ENCODE measurements at places on chromosomes 7 and 10.

DNA sequence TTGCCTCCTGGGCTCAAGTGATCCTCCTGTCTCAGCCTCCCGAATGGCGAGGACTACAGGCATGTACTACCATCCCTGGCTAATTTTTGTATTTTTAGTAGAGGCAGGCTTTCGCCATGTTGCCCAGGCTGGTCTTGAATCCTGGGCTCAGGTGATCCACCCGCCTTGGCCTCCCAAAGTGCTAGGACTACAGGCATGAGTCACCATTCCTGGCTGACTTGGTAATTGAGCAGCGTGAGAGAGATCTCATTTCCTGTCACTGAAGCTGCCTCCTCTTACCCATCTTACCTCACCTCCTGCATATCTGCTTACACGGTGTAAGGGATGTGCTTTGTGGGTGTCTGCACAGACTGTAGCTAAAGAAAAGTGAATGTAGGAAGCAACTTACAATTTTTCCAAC is 9.7 kb downstream of the IFIT3 start:
- DNase-seq: no peak

- no peak for DNase-seq
Measured at GRCh38 chr10:90856261-90856660, 1.6 kb downstream of the HTR7 start.

DNA sequence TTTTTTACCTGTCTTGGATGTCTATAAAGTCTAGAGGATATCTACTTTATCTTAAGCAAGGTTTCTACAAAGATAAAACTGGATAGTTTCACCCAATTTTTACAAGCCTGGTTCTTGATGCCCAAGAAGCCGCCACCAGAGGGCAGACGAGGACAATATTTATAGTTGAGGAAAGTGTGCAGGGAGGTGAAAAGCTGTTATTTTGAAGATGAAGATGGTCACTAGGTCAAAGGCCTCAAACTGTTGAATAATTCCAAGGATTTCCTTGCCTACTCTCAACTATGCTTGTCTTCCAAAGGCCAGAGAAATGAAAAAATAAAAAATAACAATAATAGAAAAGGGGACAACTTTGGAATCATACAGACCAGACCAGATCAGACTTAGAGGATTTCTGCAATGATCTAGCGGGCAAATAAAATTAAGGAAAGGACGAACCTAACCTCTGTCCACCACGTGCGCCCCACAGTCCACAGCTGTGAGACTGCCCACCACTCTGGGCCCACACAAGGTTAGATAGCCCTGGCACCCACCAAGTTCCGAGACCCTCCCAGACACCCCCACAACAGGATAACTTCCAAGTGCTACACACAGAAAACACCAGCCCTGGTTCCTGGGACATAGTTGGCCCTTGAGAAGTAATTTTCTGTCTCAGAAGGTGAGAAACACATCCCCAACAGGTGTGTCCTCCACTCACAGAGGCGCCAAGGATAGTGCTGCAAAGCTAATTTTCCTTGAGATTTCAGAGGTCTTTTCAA is 2.8 kb downstream of the PKD1L1 start:
- no peak for DNase-seq

- no peak for DNase-seq
Measured at GRCh38 chr7:1355568-1356340, 103.5 kb downstream of the MICALL2 start.

DNA sequence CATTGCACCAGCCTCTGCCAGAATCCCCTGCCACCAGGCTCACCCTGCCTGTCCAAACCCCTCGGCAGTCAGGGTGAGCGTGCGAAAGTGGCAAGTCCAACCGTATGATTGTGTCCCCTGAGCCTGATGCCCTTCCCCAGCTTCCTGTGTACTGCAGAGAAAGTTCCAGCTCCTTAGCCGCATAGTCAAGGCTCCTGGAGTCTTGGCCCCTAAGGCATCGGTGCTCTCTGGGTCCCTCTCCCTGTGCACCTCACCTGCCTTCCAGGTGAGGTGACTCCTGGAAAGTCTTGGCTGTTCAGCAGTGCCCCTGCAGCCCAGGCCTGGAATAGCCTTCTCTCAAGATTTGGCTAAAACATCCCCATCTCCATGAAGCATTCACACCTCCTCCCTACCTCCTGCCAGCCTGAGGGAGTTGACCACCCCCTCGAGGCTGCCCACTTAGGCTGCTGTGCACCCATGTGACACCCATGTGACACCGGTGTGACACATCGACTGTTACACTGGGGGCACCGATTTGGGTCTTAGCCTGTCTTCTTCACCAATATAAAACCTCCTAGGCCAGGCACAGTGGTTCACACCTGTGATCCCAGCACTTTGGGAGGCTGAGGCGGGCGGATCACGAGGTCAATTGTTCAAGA is 56.1 kb upstream of the ELN start:
- no peak for DNase-seq

GRCh38 chr10:67402620-67403019 is 293.4 kb downstream of the CTNNA3 start:
- no peak for DNase-seq

- DNase-seq: no peak
Measured at GRCh38 chr7:99409192-99409572, 413 bp downstream of the BUD31 start.

- no peak for DNase-seq
Measured at GRCh38 chr10:29386342-29386999, 97.6 kb downstream of the LYZL1 start.

- no peak for DNase-seq
Measured at GRCh38 chr10:3782146-3782450, 2.9 kb downstream of the KLF6 start.

DNA sequence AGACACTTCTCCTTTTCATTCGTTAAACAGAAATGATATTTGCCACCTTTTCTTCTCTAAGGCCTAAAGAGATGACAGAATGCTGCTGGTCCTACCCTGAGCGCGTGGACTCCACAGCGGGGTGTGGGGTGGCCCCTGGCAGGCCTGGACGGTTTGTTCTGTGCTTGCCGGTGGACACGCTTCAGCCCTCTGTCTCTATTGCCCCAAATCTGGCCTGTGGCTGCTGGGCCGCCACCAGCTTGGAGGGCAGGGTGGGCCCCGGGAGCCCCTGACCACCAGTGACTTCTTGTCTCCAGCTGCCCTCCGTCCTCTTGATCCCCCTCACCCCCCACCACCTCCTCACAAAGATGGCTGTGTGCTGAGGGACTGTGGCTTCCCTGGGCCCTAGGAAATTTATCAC is 5.7 kb downstream of the CHST3 start:
- DNase-seq: no peak

GRCh38 chr7:92753614-92754013 is 82.8 kb downstream of the CDK6 start:
- DNase-seq: no peak

- peak; percentile 23 for DNase-seq
Measured at GRCh38 chr10:112140110-112140970, 43.2 kb downstream of the GPAM start.

DNA sequence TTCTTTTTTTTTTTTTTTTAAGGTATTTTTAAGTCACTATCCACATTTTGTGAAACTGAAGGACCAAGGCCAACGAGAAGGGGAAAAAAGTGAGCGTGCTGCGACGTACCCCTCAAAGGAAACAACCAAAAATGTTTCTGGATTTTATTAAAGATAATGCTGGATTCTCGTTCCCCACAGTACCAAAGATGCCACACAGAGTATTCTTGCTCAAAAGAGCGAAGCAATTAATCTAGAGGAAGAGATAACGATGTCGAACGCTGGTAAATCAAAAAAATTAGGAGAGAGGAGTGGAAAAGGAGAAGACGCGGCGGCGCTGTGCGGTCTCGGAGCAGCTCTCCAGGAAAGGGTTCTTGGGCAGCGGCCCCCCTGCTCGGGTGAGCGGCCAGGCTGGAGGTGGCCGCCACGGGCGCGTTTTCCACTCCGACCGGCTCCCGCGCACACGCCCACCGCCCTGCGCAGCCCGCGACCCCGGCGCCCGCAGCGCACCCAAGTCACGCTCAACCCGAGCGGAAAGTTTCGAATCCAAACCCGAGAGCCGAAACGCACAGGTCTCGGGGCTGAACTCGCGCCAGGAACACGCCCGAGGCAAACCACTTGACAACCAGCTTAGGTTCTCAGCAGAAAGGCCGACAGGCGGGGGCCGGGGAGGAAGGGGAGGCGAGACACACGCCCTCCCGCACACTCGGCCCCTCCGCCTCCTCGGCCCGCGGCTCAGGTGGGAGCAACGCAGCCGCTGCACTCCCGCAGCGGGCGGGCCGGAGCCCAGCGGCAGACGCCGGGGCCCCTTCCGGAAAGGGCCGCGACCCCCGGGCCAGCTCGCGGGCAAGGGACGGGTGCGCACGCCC is 989 bp downstream of the SRPK2 start:
- no peak for DNase-seq

- no peak for DNase-seq
Measured at GRCh38 chr7:142908921-142909890, 23.7 kb upstream of the TRPV6 start.

DNA sequence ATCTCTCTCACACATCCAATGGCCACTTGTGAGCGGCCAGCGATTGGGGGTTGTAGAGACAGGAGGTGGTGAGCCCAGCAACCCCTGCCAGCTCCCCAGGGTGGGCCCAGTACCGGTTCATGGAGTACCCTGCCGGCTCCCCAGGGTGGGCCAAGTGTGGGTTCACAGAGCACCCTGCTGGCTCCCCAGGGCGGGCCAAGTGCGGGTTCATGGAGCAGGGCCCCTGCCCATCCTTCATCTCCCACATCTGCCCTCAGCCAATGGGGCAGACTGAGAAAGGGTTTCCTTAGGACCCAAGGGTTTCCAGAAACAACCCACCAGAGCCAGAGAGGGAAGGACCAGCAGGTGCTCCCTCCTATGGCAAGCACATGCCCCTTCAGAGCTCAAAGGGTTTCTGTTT is 21.4 kb upstream of the SLIT1 start:
- DNase-seq: no peak
